Body of pancreas (tissue), 4 donors: ENCODE measurements at places on chromosomes 7 and 10. TPM values are rescaled to one million over a fixed set of nuclear protein-coding genes. Genes with fewer than 3 reads are reported as not detected.

- no peaks in the 10 kb centered on the region for H3K36me3 ChIP-seq
- H3K27me3 ChIP-seq, result no peaks in the 10 kb centered on the region
- H3K4me3 ChIP-seq, result no peak overlapping the region
- no peak for DNase-seq
- peaks cover 7% of the 10 kb centered on the region for H3K4me1 ChIP-seq
These were observed 111.2 kb upstream of the ZMIZ1 start for GRCh38 chr10:78957471-78958039.

- peak overlapping the region; percentile 55 for H3K27ac ChIP-seq
- H3K4me1 ChIP-seq, result peaks cover 11% of the 10 kb centered on the region
- DNase-seq, result peak; percentile 16
- peak overlapping the region; percentile 38 for H3K4me3 ChIP-seq
These were observed 621 bp upstream of the MORN4 start for GRCh38 chr10:97633921-97634320.

DNA sequence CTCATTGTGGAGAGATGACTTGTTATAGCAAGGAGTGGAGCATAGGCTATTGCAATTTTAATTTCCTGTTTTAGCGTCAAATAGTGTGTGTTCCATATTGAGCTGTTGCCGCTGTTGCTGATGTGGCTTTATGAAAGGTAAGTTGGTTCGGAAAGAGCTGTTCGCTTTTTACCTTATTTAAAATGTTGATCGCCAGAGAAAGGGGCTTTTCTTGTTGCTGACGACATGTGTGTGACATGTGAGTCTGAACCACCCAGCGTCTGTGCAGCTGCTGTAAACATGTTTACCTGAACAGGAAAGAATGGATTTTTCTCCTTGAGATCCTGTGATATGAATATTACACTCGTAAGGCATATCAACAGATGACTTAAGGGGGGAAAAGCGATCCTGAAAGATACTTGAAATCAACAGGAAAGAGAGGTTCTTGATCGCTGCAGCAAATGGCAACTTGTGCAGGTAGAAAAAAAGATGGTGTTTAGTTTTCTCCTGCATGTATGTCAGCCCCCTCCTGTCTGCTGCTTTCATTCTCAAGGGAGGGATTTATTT is 2.5 kb downstream of the ZEB1 start:
- no peak overlapping the region for H3K27ac ChIP-seq
- H3K4me1 ChIP-seq, result peaks cover 18% of the 10 kb centered on the region
- no peak overlapping the region for H3K4me3 ChIP-seq
- H3K36me3 ChIP-seq, result no peaks in the 10 kb centered on the region
- H3K27me3 ChIP-seq, result no peaks in the 10 kb centered on the region

DNA sequence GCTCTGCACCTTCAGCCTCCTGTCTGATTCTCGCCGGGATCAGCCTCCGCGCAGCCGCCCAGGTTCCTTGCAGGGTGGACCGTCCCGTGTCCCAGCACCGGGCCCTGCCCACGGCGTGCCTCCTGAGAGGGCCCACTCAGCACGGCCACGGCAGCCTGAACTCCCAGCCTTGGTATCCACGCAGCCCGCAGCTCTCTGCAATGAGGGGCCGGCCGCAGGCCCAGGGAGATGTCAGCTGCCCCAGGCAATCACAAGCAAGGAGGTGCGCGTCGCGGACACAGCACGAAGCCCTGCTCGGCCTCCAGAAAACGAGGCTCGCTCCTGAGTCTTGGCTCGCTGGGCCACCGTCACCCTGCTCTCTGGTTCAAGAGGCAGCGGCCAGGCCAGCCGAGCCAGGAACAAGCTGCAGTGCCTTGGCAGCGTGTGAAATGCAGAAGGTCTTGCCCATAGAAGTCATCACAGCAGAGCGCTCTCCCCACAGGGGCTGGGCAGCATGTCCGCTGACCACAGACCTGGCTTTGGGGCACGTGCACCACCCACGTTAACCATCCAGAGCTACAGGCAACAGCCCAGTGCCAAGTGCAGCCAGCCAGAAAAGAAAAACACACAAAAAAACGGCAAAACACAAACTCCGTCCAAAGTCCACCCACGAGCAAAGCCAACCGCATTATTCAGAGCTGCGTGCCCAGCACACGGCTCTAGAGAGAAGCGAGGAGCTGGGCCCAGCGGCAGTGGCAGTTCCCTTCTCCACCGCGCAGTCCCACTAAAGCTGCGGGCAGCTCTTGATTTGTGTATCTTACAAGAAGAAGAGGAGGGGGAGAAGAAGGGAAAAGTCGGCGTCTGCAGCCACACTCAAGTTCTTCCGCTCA is 13.9 kb downstream of the GPER1 start:
- no peaks in the 10 kb centered on the region for H3K36me3 ChIP-seq
- H3K4me3 ChIP-seq, result no peak overlapping the region
- DNase-seq, result peak; percentile 66
- peak overlapping the region; percentile 8 for H3K27ac ChIP-seq

Gene R3HCC1L
- 9.9 TPM for total RNA-seq

Gene PDE1C
- 4.9 TPM for total RNA-seq
